ENCODE measurements at places on chromosomes 5 and 9.

DNA sequence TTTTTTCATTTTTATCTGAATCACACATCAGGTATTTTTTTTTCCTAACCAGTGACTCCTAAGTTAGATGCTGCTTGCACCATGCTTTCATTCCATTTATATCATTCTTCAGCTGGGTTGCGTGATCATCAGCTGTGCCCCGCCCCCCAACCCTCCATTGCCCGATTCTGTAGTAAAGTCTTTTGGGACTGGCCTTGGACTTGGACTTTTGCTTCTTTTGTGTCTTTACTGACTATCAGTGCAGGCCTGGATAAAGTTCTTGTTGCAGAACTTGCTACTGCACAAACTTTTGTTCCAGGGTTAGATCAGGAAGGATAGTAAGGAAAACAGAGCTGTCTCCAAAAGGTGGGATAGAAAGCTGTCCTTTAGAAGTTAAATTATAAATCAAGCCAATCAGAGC lies 38.5 kb downstream of the SLC22A5 start:
- no peak for DNase-seq

DNA sequence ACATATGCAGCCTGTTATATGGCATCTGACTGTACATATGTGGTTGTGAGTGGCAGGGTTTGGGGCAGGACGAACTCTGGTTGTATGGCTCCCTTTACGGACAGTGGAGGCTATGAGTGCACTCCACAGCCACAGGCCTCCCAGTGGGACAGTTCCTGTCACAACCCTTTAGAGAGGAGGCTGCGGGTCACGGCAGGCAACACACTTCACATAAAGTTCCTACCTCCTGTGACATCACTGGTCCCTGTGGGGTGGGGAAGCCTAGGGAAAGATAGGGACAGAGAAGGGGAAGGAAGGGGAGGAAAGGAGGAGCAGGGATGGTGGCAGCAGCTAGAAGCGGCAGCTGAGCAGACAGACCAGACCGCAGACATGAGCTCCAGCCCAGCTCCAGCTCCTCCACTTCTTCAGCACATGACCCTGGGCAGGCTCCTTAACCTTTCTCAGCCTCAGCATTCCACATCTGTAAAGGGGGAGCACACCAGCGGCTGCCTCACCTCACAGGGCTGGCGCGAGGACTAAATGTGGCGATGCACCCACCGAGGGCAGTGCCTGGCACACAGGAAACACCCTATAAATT lies 27.4 kb upstream of the CORO2A start:
- peak; percentile 38 for DNase-seq

DNA sequence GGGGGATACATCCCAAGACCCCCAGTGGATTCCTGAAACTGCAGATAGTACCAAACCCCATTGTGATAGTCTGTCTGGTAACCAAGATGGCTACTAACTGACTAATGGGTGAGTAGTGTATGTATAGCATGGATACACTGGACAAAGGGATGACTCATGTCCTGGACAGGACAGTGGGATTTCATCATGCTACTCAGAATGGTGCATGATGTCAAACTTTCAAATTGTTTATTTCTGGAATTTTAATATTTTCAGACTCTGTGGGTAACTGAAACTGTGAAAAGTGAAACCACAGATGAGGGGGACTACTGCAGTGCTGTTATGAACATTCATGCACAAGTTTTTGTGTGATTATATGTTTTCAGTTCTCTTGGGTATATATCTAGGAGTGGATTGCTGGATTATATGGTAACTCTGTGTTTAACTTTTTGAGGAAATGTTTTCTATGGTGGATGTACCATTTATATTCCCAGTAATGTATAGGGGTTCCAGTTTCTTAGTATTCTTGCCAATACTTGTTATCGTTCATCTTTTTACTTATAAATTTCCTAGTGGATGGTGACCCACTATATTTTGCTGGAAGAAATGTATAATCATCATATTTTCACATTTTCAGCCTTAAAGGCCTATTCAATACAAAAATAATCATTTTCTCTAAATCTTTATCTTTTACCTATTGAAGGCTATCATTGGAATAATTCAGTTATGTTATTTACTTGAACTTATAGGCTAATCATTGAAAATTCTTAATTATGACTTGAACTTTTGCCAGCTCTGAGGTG lies 140.9 kb downstream of the NR3C1 start:
- DNase-seq = no peak

DNA sequence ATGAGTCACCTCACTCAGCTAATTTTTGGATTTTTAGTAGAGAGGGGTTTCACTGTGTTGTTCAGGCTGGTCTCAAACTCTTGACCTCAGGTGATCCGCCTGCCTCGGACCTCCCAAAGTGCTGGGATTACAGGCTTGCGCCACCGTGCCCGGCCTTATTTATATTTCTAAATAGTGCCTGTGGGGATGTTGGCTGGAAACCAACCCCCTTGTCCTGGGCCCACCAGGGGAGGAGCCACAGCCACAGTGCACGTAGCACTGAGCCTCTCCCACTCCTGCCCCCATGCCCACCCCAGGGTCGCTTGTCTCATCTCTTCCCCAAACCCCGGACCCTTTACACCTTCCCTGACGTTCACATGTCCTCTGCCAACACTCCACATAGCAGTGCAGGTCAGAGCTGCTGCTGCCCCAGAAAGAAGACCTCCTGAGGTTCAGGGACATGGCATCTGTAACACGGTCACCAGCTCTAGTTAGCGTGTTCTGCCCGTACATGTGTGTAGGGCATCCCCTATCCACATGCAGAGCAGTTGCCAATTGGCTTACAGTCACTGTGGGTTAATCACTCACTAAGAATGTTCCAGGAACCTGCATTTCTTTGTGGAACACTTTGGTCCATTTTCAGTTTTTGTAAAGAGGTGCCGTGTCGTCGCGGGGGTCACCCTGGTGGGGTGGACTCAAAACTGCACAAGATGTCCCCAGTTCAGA lies 10.2 kb upstream of the MRPS2 start:
- DNase-seq = peak; percentile 32

DNA sequence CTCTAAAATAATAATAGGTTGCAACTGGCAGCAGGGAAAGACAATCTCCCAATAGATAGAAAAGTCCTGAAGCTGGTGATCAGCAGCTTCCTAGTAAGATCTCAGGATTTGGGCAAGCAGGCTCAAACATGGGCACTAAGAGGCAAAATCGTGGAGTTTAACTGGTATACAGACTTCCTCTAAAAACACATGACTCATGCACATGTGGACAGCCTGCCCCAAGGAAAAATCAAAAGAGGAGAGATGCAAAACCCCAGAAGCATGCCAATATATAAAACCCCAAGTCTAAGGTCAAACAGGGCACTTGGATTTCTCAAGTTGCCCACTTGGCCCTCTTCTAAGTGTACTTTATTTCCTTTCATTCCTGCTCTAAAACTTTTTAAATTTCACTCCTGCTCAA lies 62.8 kb downstream of the CDKN2A start:
- no peak for DNase-seq

DNA sequence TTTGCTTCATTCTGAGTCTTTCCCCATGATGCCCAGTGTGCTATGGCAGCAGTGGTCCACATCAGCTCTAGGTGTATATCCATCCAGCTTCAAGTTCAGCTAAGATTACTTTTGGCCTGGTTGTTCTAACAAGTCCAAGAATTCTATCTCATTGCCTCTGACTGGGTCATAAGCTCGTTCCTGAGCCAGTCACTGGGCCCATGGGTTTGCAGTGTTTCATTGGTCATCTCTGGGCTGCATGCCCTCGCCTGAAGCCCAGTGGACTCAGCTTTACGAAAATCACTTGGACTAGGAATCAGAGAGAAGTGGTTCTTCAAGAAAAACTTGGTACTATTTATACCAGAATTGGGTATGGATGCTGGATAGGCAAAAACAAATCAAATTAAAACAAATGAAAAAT lies 16.1 kb upstream of the ARHGAP26 start:
- no peak for DNase-seq

DNA sequence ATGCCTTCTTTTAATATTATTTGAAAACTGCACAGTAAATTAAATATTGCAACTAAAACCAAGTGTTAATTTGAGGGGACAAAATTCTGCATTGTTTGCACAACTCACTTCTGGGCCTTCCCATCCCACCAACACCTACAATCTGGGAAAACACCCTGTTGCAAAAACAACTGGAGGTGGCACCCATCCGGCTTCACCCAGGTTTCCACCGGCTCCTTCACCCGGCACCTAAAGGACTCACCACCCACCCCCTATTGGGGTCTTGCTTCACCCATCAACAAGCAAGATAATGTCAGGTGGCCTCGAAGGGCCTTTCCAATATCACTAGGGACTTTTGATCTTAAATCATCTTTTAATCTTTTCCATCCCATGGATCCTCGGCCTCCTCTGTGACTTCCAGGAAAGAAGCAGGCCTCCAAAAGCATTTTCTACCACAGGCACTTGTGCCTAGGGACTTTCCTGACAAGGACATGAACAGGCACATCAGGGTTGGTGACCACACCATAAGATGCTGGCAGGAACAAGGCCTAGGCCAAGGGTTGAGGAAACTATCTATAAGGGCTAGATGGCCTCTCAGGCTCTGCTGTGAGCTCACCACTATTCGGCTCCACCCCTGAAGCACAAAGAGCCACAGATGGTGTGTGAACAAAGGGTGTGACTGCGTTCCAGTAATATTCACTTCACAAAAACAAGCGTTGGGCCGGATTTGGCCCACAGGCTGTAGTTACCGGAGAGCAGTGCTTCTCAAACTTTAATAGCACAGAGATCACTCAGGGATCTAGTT lies 205.1 kb downstream of the AUH start:
- DNase-seq = no peak

DNA sequence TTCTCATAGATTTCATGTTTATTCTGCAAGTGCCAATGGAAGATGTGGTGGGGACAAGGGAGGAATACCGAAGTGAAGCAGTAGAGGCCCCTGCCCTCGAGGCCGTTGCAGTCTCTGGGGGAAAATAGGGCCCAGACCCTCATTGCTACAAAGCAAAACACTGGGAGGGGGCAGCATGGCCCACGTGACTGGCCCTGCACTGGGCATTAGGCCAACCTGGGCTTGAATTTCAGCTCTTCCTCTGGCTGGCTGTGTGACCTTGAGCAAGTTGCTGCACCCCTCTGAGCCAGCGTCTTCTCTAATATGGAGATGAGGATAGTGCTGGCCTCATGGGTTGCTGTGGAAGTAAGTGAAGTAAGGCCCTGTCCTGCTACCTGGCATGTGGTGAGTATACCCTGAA lies 709 bp upstream of the SYNPO start:
- DNase-seq = no peak

DNA sequence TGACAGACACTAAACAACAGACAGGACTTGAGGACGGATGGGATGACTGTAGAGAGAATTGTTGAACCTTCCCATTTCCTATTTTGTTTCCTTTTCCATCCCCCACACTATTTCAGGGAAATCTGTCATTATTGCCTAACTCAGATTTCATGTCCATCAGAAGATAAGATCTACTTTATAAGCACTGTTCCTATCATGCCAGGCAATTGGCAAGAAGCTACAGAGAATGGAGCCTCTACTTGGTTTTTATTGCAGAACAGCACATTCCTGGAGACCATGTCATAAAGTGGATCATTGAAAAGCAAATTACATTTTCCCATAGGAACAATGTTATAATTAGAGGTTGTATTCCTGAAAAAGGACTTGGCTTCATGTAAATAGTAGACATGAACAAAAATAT lies 173.7 kb upstream of the KIF2A start:
- DNase-seq = no peak

- DNase-seq = no peak
These were observed 68.2 kb downstream of the DMRTA1 start for GRCh38 chr9:22514871-22515270.

GRCh38 chr5:14268738-14269137 lies 125.6 kb downstream of the TRIO start:
- DNase-seq = peak; percentile 82

GRCh38 chr9:31394015-31394473 lies 990.4 kb upstream of the ACO1 start:
- peak; percentile 87 for DNase-seq

DNA sequence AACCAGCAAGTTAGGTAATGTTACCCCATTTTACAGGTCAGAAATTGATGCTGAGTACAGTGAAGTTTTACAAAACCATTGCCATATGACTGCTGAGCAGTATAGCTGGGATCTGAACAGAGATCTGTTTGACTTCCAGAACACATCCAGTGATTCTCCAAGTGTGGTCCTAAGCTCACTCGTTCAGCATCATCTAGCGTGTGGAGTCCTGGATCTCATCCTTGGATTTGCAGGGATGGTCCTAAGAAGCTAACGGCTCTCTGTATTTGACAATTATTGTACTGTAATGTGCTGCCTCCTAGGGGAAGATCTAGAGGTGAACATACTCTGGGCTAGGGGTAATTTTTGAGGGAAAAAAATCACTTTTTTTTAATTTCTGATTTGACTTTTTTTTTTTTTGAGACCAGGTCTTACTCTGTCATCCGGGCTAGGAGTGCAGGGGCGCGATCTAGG lies 1.4 kb downstream of the SLC26A2 start:
- peak; percentile 72 for DNase-seq

DNA sequence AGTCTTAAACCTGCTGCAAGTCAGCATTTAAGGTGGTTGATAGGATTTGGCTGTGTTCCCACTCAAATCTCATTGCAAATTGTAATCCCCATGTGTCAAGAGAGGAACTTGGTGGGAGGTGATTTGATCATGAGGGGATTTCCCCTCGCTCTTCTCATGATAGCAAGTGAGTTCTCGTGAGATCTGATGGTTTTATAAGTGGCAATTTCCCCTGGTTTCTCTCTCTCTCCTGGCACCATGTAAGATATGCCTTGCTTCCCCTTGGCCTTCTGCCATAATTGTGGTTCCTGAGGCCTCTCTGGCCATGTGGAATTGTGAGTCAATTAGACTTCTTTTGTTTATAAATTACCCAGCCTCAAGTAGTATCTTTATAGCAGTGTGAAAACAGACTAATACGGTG lies 84.3 kb upstream of the SMC2 start:
- peak; percentile 75 for DNase-seq

DNA sequence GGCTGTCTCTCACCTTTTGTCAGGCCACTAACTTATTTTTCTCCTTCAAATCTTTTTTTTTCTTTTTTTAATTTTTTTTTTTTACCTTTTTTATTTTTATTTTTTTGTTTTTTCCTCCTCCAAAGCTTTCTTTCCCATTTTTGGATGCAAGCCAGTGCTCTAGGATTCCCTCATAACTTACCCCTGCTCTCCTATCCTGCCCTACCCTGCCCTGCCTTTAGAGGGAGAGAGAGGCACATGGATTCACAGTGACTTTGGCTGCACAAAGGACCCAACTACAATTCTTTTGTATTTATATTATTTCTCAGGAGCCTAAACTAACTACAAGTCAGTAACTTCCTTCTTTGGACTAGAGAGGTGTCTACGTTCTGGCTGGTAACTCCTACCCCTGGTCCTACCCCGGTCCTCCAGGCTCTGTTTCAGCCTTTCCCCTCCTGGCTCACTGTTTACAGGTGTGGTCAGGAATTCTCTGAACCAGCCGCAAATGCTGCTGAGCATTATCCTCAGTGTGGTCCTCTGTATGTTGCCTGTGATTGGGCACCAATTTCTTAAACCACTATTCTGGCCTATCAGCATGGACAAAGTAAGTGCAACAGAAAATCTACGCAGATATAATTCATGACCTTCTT lies 8.4 kb upstream of the RUSC2 start:
- DNase-seq = peak; percentile 52

GRCh38 chr9:111427186-111427585 lies 57.0 kb downstream of the ECPAS start:
- DNase-seq = peak; percentile 25
